GM23248 (cell line): ENCODE measurements at places on chromosomes 6 and 20.

DNA sequence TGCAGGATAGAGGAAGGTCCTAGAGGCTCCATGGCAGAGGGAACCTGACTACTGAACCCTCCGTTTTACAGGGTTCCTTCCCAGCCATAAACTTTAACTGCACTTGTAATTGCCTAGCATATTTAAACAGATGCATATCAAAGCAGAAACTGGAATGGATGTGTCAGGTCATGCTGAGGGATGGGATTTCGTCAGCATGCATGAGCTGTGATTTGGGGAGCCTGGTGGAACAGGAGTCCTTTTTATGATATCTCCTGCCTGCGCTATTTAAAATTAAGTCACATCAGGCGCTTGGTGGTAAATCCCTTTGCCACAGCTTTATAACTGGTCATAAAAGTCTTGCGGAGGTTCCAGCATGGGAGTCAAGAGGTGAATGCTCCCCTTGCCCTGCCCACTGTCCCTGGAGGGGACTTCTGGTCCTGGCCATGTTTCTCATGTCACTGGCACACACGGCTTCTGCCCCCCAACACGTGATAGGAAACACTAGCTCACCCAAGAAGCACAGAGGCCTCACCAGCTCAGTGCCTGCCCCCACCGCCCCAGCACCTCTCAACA lies 26.0 kb upstream of the PCMTD2 start:
- DNase-seq, result no peak

DNA sequence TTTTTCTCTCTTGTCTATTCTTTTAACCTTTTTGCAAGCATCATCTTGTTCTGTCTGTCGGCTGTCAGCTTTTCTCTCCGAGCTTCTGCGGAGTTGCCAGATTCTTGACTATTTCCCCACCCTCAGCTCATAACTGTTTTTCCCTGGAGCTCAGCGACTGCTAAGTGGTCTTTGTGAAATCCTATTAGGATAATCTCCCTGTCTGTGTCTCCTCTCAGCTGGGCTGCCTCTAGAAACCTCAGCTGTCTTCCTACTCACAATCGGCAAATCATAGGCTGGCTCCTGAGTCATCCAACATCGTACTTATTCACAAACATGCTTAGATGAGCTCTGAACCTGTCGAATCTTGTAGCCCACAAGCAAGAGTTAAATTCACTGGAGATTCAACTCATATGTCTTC lies 332.3 kb downstream of the PTPRT start:
- no peak for DNase-seq

DNA sequence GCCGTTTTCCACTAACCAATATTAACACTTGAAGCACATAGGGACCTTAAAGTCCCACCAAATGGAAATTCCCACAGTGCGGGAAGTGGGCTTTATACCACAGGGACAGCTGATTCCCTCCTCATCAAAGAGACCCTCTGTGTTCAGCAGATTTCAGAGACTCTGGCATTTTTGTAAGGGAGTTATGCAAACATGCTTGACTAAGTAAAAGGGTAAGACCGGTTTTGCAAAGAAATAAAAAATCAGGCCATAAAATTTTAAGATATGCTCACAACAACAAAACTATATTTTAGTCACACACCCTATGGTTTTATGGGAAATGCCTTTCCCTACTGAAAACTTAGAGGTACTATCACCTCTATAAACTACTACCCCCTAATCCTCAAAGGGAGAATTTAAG lies 45.4 kb upstream of the SPTLC3 start:
- no peak for DNase-seq

- DNase-seq, result no peak
Measured at GRCh38 chr20:48769069-48769983, 58.5 kb downstream of the PREX1 start.

DNA sequence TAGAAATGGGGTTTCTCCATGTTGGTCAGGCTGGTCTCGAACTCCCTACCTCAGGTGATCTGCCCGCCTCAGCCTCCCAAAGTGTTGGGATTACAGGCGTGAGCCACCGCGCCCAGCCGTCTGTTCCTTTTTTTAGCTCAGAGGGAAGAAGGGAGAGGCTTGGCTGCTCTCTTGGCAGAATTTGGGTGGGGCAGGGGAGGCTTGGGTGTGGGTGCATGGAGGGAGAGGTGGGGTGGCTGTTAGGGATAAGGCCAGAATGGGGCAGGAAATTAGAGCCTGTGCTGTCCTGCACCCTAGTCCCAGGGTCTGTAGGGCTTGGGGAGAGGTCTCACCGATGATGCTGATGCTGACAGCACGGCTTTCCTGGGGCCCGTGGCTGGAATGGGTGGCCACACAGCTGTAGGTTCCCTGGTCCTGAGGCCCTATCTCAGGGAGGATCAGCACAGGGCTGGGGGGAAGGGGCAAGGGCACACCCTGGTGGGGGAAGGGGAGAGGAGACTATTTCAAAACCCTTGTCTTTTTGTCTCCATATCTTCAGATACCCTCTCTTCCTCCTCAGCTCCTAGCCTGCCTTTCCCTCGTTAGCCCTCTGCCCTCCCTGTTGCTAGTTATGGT lies 2.0 kb downstream of the AGER start:
- DNase-seq, result no peak

DNA sequence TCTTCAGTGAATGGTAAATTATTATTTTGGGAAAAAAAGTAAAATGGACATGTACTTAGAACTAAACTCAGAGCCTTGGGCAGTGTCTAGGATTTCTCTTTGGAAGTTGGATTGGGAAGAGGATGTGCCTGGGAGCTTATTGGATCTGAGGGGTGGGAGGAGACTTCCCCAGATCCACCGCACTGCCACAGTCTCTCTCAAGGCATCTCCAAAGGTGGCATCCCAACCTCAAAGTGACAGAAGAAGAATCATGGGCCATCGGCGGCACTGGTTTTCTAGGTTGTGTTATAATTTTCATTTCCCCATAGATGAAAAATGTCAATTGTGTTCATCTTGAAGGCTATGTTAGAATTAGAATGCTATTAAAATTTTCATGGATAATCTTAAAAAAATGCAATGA lies 66.8 kb upstream of the CD93 start:
- no peak for DNase-seq

DNA sequence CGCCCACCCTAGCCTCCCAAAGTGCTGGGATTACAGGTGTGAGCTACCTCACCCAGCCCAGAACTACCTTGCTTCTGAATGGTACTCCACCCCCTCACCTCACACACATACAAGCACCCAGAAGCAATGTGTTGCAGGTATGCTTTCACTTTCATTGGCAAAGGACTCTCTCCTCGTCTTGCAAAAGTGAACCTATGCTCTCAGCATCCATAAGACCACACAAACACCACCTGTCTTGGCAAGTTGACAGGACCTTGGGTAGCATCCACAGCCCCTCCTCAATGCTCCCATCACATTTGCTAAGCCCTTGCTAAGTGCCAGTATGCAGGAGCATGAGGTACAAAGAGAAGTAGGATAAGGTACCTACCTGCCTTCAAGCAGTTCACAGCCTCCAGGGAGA lies 3.7 kb downstream of the KIF13A start:
- no peak for DNase-seq

GRCh38 chr20:40958598-40958997 lies 70.0 kb upstream of the TOP1 start:
- no peak for DNase-seq

DNA sequence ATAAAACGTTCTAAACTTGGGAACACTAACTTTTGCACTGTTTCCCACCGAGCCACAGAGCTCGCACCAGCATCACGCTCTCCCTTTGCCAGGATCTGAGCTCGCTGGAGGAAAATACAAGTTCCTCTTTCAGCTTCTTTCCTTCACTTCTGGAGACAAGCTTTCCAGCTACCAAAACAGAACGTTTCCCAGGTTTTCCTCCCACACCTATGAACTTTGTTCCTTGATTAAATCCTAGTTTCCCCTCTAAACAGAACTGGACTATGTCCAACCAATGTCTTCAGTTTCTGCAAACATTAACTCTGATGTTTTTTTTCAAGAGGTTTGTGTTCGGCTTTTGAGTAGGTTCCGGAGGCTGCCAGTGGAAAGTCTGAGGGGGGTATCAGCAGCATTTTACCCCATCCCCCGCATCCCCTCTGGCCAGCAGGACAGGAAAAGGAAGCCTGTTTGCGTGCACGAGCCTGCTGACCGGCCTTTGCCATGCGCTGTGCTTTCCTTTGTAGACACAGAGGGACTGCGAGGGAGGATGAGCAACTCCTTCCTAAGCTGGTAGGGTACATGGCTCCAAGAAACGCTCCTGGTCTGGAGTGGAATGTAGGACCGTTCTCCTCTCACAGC lies 135.5 kb downstream of the LY86 start:
- DNase-seq, result peak; percentile 90

DNA sequence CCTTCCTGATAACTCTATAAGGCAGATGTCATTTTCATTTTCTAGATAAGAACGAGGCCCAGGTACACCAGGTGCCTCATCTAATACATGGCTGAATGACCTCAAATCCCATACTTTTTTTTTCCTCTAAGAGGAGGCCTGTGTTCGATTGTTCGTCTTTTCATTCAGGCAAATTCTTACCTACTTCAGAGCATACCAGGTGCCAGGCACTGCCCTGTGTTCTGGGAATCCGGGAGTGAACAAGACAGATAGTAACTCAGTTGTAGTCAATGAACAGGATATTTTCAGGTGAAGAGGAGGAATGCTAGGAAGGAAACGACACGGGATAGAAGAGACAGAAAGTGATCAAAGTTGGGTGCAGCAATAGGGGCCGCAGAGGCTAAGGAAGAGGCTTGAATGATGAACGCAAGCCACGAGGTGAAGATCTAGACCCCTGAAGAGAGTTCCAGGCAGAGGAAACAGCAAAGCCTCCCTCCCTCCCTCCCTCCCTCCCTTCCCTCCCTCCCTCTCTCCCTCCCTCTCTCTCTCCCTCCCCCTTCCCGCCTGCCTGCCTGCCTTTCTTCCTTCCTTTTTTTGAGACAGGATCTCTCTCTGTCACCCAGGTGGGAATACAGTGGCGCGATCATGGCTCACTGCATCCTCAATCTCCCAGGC lies 150.1 kb upstream of the ZNF217 start:
- DNase-seq, result no peak

GRCh38 chr6:169169375-169169774 lies 84.3 kb downstream of the THBS2 start:
- no peak for DNase-seq

DNA sequence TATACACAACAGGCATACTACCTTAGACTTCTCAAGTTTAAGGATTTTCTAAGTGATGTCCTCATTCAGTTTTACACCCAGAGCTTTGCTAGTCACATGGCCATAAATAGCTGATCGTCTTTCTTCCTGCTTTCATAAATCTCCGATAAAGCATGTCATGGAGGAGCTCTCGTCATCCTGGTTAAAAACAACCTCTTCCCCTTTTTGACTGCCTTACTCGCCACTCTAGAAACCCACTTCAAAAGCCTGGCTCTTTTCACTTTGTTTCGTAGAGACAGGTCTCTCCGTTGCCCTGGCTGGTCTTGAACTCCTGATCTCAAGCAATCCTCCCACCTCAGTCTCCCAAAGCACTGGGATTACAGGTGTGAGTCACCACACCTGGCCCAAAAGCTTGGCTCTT lies 67.0 kb upstream of the SMIM29 start:
- no peak for DNase-seq

DNA sequence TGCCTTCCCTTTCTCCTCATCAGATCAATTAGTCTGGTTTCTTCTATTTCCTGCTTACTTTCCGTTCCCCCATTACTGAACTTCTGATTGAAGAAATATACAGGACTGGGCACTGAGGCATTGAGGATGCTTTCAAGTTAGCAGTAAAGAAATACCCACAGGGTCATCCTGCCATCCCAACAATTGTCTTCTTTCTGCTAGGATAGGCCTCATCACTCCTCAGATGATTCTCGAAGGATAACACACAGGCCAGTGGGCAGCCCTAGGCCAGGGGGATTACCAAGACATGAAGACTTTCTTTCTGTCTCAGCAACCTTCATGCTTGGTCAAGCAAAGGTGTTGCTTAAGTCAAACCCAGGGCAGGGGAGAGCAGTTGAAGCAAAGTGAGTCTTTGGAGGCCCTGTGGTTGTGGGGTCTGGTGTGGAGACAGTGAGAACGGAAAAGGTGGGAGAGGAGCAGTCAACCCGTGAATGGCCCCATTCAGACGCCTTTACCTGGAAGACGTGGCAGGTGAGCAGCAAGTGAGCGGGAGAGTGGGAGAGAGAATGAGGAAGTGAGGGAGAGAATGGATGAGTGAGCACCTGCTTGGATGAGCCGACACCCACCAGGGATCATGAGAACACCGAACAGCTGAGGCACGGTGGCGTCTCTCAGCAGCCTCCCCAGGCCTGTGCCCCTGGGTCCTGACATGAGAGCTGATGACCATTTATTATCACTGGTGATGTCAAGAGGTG lies 462.9 kb downstream of the PREX1 start:
- no peak for DNase-seq

DNA sequence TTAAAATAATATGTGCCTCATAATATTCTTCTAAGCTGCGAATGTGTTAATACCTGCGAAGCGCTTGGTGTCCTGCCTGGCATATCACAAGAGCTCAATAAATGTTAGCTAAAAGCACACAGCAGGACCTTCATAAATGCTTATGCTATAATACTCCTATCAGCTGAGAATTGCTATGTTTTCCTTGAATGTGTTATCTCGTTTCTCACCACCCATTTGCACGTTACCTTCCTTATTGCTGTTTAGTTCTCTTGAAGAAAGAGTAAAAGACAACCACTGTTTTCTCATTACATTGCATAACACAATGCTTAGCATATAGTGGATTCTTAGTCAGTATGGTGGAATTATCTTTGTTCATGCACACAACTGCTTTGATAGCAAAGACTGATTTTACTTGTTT lies 76.6 kb downstream of the EDN1 start:
- DNase-seq, result no peak

DNA sequence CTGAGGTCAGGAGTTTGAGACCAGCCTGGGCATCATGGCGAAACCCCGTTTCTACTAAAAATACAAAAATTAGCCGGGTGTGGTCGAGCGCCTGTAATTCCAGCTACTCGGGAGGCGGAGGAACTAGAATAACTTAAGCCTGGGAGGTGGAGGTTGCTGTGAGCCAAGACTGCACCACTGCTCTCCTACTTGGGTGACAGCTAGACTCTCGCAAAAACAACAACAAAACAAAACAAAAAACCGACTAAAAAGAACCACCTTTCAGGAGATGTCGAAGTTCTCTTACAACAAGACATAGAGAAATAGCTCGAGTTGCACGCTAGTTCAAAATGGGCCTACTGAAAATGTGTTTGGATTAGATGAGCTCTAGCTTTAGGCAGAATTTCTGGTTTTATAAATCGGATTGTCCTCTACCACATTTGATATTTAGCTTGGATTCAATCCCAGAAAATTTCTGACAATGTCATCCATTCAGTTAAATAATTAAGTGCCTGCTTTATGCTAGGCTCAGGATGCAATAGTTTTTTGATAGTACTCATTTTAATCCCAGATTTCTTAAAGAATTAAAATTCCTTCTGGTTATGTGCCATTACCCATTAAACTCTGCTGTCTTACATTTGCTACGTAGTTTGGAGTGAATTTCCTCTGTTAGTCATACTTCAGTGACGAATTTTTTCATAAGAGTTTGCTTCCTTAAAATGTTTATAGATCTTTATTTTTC lies 137.5 kb upstream of the SHLD1 start:
- DNase-seq, result peak; percentile 83

GRCh38 chr6:32947552-32948465 lies 5.1 kb downstream of the HLA-DMA start:
- DNase-seq, result peak; percentile 51

- peak; percentile 49 for DNase-seq
Measured at GRCh38 chr20:54131675-54132611, 41.8 kb downstream of the CYP24A1 start.
